ENCODE measurements at places on chromosomes 6 and 20.
A peak's percentile ranks its signal among the peaks of the same experiment; 100 is the strongest.

GRCh38 chr20:16541226-16541625 is 32.0 kb downstream of the KIF16B start:
- no peak overlapping the region for H3K27ac ChIP-seq
- no peak for DNase-seq
- no peaks in the 10 kb centered on the region for H3K27me3 ChIP-seq
- no peak overlapping the region for H3K4me3 ChIP-seq

DNA sequence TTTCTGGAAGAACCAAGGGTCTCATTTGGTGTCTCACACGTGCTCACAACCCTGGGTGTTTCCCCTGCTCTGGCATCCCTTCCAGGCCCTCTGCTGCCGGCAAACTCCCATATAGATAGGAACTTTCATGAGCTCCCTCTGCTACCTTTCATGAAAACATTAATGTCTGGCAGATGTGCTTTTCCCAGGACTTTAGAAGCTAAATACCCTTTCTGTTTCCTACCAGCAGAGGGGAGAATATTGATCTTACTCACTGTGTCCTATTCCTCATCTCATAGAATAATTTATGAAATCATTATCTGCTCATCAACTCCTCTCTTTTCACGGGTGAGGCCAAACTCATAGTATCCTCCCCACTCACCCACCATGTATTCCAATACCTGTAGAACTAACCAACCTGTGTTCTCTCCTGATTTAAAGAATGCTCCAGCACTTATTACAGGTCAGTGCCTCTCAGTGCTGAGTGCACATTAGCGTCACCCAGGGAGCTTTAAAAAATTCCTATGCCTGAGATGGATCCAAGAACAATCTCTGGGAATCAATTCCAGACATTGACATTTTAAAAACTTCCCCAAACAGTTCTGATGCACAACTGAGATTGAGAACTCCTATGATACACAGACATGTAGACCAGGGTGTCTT is 298.5 kb upstream of the JAG1 start:
- no peak for DNase-seq
- no peaks in the 10 kb centered on the region for H3K27me3 ChIP-seq
- H3K36me3 ChIP-seq: no peaks in the 10 kb centered on the region
- H3K4me3 ChIP-seq: no peak overlapping the region
- H3K4me1 ChIP-seq: no peaks in the 10 kb centered on the region

DNA sequence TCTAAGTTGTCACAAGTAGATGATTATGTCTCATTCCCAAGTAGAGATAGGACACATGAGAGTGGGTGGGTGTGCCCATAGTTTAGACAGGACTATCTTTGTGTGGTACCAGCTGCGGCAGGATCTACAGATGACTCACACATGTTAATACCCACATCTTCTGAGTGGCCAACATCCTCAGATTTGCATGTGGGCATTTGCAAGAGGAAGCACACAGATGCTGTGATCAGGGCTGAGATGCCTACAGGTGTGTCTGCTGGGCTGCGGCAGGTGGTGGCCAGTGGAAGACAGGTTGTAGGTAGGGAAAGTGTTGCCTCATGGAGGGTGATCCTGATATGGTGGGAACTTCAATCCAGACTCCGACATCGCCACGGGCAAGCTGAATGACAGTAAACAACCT is 50.8 kb downstream of the UTRN start:
- peaks cover 27% of the 10 kb centered on the region for H3K4me1 ChIP-seq
- H3K27ac ChIP-seq: no peak overlapping the region
- H3K4me3 ChIP-seq: no peak overlapping the region
- no peaks in the 10 kb centered on the region for H3K27me3 ChIP-seq
- peaks cover 3% of the 10 kb centered on the region for H3K36me3 ChIP-seq

- H3K27me3 ChIP-seq: peaks cover 8% of the 10 kb centered on the region
- no peak for DNase-seq
- peaks cover 18% of the 10 kb centered on the region for H3K4me1 ChIP-seq
- H3K4me3 ChIP-seq: no peak overlapping the region
Measured at GRCh38 chr20:52675375-52675774, 296.8 kb upstream of the TSHZ2 start.

- H3K36me3 ChIP-seq: no peaks in the 10 kb centered on the region
- peaks cover 100% of the 10 kb centered on the region for H3K27me3 ChIP-seq
- no peak overlapping the region for H3K27ac ChIP-seq
- no peak for DNase-seq
- peak overlapping the region; percentile 67 for H3K4me3 ChIP-seq
- peaks cover 36% of the 10 kb centered on the region for H3K4me1 ChIP-seq
Measured at GRCh38 chr6:98828941-98829411, 5.4 kb upstream of the POU3F2 start.

DNA sequence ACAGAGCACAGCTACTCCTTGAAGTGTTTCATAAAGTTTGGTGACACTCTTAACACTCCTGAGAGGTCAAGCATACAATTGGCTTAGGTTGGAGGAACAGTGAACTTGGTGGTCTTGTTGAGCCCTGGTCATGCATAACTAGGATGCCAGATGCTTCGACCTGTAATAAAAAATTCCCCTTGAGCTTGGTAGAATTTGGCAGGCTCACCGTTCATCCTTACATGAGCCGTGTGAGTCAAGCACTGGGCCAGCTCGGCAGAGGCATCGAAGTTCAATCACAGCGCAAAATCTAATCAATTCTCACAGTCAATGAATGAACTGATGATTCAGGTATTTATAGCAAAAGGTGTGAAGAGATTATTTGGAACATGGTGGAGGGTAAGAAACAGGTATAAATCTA is 33.7 kb downstream of the CYP24A1 start:
- no peak overlapping the region for H3K4me3 ChIP-seq
- no peaks in the 10 kb centered on the region for H3K4me1 ChIP-seq
- DNase-seq: no peak
- no peak overlapping the region for H3K27ac ChIP-seq
- H3K36me3 ChIP-seq: peaks cover 3% of the 10 kb centered on the region
- H3K27me3 ChIP-seq: no peaks in the 10 kb centered on the region

DNA sequence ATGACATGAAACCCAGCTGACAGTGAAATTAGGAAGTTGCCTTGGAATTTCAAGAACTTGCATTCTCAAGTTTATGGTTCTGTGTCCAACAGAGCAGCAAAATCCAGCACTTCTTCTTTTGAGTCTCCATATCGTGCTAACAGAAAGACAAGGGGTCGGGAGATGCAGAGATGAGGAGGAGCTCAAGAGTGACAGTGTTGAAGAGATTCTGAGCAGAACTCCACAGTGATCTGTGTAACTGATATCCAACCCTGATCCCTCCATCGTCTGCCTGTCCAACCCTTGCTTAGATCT is 21.2 kb upstream of the BTN1A1 start:
- DNase-seq: no peak
- H3K36me3 ChIP-seq: no peaks in the 10 kb centered on the region
- H3K4me1 ChIP-seq: peaks cover 10% of the 10 kb centered on the region
- H3K4me3 ChIP-seq: no peak overlapping the region
- H3K27ac ChIP-seq: no peak overlapping the region

GRCh38 chr20:47703748-47704147 is 81.5 kb downstream of the SULF2 start:
- H3K36me3 ChIP-seq: peaks cover 31% of the 10 kb centered on the region
- peaks cover 20% of the 10 kb centered on the region for H3K4me1 ChIP-seq
- DNase-seq: no peak
- peak overlapping the region; percentile 48 for H3K27ac ChIP-seq

DNA sequence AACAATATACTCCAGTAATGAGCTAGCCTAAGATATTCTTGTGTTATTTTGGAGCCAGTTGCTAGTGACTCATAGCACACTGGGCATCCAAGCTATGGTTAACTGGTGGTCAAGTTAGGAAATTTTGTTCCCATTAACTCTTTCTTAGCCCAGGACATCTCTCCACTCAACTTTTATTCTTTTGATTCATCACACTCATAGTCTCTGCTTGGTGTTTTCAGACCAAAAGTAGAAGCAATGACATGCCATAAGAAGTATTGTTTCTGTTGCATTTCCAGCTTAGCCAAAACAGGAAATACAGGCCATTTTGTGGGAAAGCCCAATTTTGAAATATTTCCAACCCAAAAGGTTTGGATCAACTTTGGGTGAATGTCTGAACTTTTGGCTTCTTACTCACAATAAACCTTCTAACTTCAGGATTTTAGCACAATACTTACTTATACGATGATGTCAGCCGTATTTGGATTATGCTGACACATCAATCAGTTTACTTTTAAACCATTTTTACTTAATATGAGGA is 31.6 kb upstream of the CCN2 start:
- no peaks in the 10 kb centered on the region for H3K36me3 ChIP-seq
- no peaks in the 10 kb centered on the region for H3K27me3 ChIP-seq
- no peak overlapping the region for H3K27ac ChIP-seq

DNA sequence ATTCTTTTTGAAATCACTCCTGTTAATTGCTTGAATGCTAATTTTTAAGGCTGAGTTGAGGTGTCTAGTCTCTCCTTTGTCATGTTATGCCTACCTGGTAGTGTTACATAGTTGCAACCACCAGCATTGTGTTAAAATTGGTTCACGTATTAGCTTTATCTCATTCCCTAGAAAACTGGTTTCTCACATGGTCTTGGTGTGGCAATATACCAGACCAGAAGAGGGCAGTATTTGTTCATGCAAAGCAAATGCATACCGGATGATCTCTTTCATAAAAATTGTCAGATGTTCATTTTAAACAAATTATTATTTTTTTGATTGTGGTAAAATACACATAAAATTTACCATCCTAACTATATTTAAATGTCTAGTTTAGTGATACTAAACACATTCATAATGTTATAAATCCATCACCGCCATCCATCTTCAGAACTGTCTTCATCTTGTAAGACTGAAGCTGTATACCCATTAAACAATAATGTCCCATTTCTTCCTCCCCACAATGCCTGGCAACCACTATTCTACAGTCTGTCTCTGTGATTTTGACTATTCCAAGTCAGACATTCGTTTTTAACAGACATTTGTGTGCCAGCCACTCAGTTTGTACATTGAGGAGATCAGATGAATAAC is 92.8 kb downstream of the ATRN start:
- H3K36me3 ChIP-seq: peaks cover 14% of the 10 kb centered on the region
- no peak overlapping the region for H3K27ac ChIP-seq
- H3K27me3 ChIP-seq: no peaks in the 10 kb centered on the region
- no peaks in the 10 kb centered on the region for H3K4me1 ChIP-seq
- H3K4me3 ChIP-seq: no peak overlapping the region

DNA sequence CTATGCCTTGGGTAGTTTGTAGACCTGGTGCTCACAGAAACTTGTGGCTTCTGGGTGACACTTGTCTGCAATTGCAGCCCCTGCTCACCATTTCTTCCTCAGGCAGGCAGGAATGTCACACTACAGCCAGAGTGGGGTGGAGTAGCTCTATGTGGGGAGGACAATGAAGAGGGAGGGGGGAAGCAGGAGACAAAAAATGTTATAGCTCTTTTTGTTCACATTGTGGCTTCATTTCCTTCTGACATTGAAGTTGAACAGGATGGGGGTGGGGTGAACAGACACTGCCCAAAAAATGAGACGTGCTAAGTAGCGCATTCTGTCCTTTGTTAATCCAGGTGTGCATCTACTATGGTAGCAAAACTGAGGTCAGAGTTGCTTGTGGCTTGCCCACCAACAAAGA is at the start of gene THEMIS:
Gene THEMIS, minus strand, starts transcription at position 124 of the 400 bp plus-strand sequence. CDS start 126 bp downstream, outside the sequence.
- H3K27me3 ChIP-seq: no peaks in the 10 kb centered on the region
- H3K4me3 ChIP-seq: no peak within 1 kb of the TSS
- no peaks in the 10 kb centered on the region for H3K4me1 ChIP-seq
- DNase-seq: no peak

GRCh38 chr6:90204327-90205056 is 92.2 kb downstream of the BACH2 start:
- no peak overlapping the region for H3K4me3 ChIP-seq
- DNase-seq: no peak
- H3K27ac ChIP-seq: no peak overlapping the region
- H3K36me3 ChIP-seq: peaks cover 30% of the 10 kb centered on the region
- H3K27me3 ChIP-seq: no peaks in the 10 kb centered on the region

- no peaks in the 10 kb centered on the region for H3K36me3 ChIP-seq
- DNase-seq: no peak
- no peaks in the 10 kb centered on the region for H3K27me3 ChIP-seq
- no peak overlapping the region for H3K27ac ChIP-seq
- no peak overlapping the region for H3K4me3 ChIP-seq
Measured at GRCh38 chr6:101605874-101606273, 212.4 kb downstream of the GRIK2 start.
